Fibroblast of skin of scalp (primary cell): ENCODE measurements at places on chromosomes 2 and 18.
A peak's percentile ranks its signal among the peaks of the same experiment; 100 is the strongest.

DNA sequence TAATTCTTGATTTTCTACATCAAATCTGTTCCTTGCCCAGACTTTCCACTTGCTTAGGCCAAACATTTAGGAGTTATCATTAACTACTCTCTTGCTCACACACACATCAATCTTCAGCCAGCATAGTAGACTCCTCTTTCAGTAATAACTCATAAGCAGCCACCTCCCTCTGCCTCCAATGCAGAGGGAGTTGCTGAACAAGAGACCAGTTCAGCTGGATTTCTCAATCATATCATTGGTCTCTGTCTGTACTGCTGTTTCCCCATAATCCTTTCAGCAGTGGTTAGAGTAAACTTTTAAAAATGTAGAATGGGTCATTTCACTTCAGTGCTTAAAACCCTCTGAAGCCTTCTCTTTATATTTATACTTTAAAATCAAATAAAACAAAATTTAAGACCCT, 112.9 kb downstream of the SLC39A10 start:
- DNase-seq = no peak

DNA sequence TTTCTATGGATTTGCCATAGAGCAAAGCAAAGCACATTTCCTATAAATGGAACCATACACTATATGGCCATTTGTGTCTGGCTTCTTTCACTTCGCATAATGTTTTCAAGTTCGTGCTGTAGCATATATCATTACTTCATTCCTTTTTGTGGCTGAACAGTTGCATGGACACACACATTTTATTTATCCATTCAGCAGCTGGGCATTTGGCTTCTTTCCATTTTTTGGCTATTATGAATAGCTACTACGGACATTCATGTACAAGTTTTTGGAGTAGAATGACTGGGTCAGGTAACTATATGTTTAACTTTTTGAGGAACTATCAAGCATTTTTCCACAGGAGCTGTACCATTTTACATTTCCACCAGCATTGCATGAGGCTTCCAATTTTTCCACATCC, 10.7 kb upstream of the SELENOI start:
- no peak for DNase-seq

- peak; percentile 81 for DNase-seq
Observed at GRCh38 chr18:3281456-3282400, 19.8 kb downstream of the MYL12B start.

DNA sequence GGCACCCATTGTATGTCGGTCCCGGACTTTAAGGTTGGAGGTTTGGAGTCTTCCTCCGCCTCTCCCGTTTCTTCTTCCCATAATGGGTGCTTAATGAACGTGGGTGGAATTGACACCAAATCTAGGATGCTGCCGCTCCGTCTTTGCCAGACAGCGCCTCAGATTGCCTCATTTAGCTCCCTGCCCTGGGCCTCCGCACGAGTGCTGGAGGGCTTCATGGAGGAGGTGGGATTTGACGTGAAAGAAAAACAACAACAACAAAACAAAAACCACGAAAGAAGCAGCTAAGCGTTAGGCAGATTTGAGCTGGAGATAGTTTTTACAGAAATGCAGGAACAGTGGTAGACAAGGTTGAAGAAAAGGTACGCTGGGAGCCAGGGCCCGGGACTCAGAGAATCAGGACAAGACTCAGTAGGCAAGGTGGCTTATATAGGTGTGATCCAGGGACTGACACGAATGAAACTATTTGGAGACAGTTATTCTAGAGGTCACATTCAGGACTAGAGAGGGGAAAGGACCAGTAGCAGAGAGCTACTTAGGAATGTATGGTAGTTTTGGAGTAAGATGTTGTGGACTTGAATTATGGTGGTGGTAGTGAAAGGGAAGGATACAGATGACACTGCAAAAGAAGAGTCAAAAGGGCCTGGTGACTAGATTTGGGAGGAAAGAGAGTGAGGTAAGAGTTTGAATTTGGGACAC, 605 bp downstream of the ZNF2 start:
- no peak for DNase-seq

DNA sequence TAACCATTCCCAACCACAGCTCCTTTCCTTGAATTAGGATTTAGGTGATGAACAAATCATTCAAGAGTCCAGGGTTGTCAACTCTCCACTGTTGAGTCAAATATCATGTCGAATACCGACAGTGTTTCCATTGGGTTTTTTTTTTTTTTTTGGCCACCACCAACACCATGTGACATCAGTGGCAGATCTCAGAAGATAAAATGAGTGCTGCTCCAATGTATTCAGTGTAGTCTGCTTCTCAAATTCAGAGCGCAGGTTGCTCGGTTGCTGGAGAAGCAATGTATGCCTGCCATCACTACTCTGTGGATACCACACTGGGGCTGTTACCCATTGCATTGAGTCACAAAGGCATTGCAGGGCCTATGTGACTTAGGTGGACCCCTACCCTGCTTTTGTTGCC, 10.8 kb upstream of the ATL2 start:
- DNase-seq = no peak

DNA sequence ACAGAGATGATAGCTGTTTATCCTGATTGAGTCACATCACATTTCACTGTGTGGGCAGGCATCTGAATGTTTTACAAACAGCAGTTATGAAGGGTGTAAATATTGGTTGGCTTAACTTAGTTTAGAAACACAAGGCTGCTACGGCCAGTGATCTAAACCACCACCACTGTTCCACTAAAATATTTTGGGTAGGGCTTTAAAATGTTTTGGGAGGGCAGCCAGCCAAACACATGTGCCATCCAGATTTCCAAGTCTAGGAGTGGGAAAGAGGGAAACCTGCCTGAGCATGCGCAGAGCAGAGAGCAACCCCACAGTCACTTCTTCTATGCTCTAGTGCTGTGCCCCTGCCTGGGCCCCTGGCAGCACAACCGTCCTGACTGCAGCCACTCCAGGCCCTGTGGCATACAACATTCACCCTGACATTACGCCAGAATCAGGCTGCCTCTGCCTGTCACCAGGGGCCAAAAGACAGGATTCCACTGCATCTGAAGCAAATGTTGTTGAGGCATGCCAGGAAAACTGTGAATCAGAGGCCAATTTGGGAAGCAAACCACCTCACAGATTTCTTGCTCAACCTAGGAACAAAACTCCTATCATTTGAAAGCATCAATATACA, 74.8 kb upstream of the COL5A2 start:
- DNase-seq = peak; percentile 78

GRCh38 chr18:58541146-58541788, 87.6 kb downstream of the ALPK2 start:
- peak; percentile 37 for DNase-seq

DNA sequence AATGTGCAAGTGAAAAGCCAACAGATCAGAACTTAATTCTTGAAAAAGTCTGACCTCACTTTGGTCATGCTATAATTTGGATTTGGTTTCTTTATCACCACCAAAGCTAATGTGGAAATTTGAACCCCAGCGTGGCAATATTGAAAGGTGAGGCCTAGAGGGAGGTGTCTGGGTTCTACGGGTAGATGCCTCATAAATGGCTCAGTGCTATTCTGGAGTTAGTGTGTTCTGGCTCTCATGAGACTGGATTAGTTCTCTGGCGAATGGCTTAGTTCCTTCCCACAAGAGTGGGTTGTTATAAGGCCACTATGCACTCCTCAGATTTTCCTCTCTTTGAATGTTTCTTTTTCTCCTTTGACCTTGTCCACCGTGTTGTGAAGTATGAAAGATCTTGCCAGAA, 22.3 kb downstream of the ORC4 start:
- DNase-seq = no peak

DNA sequence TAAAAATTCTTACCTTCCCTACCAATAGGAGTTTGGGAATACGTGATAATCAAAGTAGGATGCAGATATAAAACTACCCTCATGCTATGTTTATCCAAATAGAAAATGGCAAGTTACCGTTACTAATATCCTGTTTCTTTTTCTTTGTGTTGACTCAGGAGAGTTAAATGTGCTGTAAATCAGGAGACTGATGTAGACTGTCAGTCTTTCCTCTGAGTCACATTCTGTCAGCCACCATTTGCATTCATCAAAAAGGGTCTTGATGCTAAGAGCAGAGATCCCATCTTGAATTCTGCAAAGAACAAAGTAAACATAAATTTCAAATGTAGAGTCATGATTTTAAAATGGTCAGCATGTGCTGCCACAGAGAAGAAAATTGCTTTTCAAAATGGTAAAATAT, 712.8 kb downstream of the SOCS6 start:
- no peak for DNase-seq

DNA sequence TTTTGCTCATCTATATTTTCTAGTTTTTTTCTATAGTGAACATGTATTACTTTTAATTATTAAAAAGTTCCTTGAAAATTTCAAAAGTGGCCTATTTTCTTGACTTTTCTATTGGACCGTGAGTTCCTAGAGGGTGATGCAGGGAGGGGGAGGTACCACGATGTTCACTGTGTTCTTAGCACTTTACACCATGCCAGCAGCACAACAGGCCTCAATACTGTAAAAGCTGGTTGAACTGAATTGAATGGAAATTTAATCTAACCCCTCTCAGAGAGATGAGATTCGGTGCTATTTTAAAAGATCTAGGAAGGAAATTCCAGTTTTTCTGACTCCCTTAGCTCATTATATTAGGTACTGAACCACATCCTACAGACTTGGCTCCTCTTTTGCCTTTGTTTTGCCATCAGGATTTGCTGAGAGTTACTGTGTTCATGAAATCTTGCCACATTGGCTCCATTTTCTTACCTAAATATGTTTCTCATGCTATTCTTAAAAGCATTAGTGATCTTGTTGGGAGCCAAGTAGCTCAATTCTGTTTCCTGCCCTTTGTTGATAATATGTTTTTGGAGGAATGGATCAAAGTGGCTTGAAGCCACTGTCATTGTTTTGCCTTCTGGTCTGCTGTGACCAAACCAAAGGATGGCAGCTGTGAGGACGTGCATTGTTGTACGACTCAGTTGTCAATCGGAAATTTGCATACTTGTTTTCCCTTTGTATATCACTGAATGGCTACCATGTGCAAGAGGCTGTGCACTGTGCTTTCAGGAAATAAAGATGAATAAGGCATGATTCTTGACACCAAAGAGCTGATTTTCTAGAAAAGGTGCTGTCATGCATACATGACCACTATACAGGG, 25.3 kb downstream of the MYO1B start:
- DNase-seq = no peak

DNA sequence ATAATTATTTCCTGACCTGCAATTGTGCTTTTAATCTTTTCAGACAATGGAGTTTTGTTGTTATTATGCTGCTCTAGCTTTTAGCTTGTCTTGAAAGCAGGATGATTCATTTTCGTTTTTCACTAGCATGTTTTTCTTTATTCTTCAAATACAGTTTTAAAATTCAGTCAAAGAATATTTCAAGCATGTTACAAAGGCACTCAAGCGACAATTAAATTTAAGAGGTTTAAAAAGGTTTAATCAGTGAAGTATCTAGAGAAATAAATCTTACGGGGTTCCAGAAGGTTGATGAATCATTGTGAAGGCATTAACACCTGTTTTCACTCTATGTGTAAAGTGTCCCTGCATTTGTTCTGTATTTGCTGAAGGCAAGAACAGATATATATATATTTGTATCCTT, 390.7 kb upstream of the TMEFF2 start:
- no peak for DNase-seq

DNA sequence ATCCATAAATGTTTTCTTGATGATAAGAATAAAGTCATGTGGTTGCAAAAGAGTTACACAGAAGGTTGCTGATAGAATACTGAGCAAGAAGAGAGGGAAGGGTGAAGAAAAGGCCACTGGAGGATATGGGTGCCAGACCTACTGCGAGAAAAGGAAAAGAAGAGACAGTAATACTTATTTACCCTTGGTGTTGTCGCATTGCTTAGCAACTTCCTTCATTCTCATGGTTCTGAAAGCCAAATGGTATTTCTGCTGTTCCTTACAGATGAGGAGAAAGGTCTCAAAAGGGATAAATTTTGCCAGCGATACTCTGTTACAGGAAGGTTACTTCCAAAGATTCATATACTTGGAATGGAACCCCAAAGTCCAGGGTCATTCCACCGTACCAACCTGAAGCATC, 62.5 kb downstream of the LHCGR start:
- DNase-seq = no peak
